ENCODE measurements at places on chromosomes 2 and 18.

GRCh38 chr2:219399716-219400478 is 12.2 kb upstream of the DNPEP start:
- DNase-seq = no peak

- DNase-seq = no peak
These were observed 135.6 kb upstream of the KLHL29 start for GRCh38 chr2:23249348-23249747.

DNA sequence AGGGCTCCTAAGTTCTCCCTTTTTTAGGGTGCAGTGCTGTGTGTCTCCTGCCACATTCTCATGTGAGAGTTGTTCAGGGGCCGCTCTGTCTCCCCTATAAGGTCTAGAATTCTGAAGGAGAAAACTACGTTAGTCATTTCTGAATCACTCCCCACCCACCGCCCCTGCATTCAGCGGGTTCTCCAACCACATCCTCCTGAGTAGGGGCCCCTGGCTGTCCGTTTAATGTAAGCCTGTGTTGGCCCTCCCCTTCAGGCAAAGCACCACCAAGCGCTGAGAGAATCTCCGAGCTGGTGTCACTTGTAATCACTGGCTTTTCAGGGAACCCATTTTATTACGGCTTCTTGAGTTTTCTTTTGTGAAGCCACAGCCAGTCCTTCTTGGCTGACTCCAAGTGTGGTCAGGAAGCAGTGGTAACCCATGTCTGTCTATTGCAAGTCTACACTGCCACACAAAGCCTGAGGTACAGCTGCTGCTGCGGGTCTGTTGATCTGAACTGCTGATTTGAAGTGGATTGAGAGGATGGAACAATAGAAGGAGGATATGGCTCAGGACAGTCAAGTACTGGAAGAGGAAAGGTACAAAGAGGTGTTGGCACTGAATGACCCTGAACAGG is 16.9 kb downstream of the LCT start:
- no peak for DNase-seq

DNA sequence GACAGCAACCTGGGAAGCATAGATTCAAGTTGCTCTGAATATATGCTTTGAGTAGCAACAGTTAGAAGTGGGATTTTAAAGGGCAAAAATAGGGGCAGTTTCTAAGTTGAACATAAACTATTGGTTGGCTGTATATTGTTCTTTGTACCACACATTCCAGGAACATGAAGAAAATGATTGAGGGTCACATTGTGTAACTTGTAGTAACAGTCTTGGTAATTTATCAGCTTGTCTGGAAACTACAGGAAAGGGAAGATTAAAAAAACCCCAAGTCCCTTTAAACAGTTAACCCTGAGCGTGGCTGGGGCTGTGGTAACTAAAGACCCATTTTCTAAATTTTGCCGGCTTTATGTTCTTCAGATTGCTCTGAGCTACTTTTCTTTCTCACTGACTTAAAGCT is 7.4 kb downstream of the PLEKHB2 start:
- DNase-seq = no peak

GRCh38 chr18:6719910-6720683 is 9.4 kb upstream of the ARHGAP28 start:
- no peak for DNase-seq

- DNase-seq = no peak
These were observed 471.7 kb upstream of the CDH20 start for GRCh38 chr18:60861575-60861974.

DNA sequence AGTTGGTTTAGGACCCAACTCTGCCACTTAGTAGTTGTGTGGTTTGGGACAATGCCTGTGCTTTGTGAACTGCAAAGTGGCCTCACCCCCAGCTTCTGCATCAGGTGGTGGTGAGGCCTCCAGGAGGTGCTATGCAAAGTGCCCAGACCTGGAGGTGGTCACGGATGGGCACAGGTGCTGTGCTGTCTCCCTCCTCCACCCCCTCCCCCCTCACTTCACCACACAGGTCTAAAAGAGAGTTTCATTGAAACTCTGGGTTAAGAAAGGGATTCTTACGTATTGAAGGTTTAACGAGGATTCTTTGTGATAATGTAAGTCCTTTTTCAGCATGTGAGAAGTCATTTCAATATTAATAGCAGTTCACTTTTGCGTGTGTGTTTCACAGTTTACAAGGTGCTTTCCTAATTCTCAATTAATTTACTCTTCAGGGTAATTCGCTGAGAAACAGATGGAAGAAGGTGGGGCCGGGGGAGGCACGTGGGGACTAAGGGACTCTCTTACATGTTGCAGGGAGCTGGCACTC is 369.9 kb downstream of the LPIN1 start:
- DNase-seq = no peak

DNA sequence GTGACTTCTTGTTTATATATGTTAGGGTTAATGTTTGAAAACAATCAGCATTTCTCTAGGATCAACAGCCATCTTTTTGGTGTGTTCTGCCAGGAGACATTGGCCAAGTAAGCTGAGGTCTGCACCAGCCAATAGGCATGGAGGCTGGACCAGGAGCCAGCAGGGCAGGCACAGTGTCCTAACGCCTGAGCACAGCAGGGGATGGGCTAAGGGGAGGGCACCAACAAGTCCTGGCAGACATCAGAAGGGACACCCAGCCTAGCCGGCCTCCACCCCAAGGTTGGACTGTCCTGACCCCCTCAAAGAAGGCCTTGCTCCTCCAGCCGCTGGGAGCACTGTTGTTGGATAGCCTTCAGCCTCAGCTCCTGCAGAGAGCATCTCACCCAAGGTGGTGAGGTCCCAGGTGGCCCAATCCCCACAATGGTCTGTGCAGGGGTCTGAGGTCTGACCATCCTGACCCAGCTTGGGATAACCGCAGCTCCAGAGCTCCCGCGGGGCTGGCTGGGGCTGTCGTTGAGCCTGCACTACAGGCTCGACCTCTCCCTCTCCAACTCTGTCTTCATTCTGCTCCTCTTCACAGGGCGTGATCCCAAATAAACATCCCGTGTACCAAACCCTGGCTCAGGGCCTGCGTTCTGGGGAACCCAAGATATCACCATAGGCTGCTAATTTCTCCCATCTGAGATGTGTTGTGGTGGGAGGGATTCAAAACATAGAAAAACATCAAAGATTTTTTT is 8.1 kb downstream of the TEX44 start:
- no peak for DNase-seq

GRCh38 chr2:235937087-235937486 is 231.1 kb downstream of the GBX2 start:
- no peak for DNase-seq

DNA sequence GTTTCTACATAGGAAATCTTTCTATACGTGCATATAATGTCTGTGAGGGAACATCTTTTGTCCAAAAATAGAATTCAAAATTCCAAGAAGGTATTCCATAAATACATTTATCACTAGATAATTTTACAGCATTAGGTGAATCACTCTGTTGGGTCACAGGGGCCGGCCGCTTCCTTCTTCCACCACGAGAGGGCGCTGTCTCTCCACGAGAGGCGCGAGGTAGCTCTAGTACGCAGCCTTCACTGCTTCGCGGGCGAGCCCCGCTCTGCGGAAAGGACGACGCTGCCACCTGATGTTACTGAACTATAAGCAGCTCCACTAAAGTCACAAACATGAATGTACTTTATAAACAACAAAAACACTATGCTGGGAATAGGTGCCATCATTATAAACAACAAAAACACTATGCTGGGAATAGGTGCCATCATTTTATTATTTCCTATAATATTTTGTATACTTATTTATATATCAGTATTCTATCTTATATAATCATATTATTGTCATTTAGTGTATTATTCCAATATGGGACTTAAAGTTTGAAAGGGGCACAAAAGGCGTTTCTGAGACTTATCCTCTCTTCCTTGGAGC is 69.4 kb upstream of the REV1 start:
- DNase-seq = peak; percentile 74

- no peak for DNase-seq
These were observed 246.6 kb downstream of the SS18 start for GRCh38 chr18:25843791-25844190.

DNA sequence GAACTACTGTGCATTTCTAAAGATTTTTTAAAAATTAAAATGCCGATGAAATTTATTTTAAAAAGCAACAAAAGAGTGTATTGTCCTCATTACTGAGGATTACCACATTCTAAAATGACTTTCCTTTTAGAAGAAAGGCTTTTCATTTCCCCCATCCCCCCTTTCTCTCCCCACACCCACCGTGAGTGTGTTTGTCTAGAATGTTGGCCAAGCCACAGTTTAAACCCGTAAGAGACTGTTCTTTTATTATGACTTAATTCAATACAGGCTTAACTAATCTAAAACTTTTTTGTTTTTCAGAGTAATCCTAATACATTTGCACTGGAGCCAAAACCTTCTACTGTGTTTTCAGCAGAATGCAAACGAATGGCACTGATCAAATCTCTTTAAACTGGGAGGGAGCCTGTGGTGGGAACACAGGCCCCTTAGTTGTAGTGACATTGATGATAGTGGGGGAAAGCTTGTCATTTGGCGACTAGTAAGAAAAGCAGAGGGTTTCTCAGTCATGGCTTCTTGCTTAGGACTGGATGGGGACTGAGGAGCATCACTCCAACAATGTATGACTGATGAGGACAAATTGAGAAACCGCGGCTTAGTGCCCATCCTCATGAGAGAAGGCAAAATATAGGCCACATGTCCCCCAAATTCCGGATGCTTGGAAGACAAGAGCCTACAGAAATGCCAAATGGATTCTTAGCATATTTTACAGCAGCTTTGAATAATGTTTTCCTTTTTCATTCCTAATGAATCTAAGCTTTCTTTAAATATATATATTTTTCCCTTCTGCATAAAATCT is 154.0 kb upstream of the SMIM21 start:
- no peak for DNase-seq

DNA sequence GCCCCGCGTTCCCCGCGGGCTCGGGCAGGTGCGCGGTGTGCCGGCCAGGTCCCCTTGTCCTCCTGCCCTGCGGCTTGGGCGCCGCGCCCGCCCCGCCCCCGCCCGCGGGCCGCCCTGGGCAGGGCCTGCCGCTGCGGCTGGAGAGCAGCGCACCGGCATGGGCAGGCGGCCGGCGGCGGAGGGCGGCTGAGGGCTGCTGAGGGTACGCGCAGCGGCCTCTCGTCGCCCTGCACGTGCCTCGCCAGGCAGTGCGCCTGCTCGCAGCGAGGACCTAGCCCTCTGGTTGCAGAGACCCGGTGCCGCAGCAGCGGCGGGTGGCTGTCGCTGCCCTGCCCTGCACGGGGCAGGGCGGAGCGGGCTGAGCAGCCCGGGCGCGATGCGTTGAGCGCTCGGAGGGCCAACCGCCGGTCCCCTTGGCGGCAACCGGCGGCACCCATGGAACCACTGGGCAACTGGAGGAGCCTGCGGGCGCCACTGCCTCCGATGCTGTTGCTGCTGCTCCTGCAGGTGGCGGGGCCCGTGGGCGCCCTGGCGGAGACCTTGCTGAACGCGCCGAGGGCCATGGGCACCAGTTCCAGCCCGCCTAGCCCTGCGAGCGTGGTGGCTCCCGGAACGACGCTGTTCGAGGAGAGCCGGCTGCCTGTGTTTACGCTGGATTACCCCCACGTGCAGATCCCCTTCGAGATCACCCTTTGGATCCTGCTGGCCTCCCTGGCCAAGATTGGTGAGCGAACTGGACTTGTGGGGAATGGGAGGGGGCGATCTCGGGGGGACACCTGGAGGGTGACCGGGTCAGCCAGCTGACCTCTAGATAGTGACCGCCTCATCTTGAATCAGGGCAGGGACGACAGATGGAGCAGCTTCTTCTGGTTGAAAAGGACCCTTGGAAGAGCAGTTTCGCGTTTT is at the start of gene SLC9A2:
TSS of gene SLC9A2 (plus strand) at position 140 of the 906 bp plus-strand sequence. CDS start at position 436, 296 bp downstream.
- DNase-seq = no peak

- no peak for DNase-seq
These were observed 79.2 kb upstream of the ST8SIA3 start for GRCh38 chr18:57273194-57273593.

DNA sequence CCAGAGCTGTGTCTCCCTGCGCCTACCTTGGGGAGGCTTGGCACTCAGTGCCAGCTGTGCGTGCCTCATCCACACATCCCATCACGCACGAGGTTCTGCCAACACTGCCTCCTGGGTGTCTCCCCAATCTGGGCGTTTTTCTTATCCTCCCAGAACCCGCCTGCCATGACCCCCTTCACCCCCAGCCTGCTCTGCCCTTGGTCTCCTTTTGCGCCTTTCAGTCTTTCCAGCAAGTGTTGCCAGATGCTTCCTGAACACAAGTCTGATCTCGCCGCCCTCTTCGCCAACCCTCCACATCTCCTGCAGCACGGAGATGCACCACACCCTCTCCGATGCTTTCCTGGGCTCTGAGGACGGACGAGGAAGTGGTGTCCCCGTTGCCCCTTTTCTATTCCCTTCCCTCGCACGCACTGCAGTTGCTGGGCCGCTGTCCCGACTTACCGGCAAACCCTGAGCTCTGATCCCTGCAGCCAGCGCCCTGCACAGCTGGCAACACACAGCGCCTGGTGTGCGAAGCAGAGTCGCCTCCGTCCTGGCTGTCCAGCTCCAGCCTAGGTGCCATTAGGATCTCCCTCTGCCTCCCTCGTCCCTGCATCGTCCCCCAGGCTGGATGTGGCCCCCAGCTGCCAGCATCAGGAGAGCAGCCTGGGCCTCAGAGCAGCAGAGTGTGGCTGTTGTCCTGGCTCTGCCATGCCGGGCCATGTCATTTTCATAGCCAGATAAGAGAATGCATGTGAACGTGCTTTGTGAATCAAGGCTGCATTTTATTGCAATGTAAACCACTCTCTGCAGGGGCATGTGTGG is 22.6 kb upstream of the ALLC start:
- no peak for DNase-seq

- no peak for DNase-seq
These were observed 35.8 kb downstream of the DARS1 start for GRCh38 chr2:135949451-135950234.
